Upper lobe of left lung (tissue), 6 donors: ENCODE measurements at places on chromosomes 7 and 10. TPM values are rescaled to one million over a fixed set of nuclear protein-coding genes. Genes with fewer than 3 reads are reported as not detected.

- no peak for DNase-seq
- H3K27me3 ChIP-seq, result no peaks in the 10 kb centered on the region
- H3K4me3 ChIP-seq, result no peak overlapping the region
- peaks cover 4% of the 10 kb centered on the region for H3K4me1 ChIP-seq
Measured at GRCh38 chr7:1170741-1171501, 10.9 kb upstream of the ZFAND2A start.

Gene DRGX
- not detected for total RNA-seq

DNA sequence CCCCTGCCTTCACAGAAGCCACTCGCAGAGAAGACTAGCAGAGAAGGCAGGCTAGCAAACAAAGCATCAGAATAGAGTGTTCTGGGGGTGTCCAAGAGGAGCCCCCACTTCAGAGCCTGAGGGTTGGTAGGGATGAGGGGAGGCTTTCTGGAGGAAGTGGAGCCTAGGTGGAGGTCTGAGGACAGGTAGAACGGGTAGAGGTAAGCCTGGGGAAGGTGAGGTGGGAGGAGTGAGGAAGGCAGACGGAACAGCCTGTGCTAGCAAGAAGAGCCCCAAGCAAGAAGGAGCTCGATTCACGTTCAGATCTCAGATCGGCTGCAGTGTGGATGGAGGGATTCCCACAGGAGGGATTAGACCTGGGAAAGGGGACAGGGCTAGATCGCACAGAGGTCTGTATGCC, 66.0 kb upstream of the DUSP5 start:
- no peaks in the 10 kb centered on the region for H3K27me3 ChIP-seq
- H3K27ac ChIP-seq, result no peak overlapping the region
- H3K36me3 ChIP-seq, result no peaks in the 10 kb centered on the region
- peak; percentile 8 for DNase-seq
- peaks cover 6% of the 10 kb centered on the region for H3K4me1 ChIP-seq

DNA sequence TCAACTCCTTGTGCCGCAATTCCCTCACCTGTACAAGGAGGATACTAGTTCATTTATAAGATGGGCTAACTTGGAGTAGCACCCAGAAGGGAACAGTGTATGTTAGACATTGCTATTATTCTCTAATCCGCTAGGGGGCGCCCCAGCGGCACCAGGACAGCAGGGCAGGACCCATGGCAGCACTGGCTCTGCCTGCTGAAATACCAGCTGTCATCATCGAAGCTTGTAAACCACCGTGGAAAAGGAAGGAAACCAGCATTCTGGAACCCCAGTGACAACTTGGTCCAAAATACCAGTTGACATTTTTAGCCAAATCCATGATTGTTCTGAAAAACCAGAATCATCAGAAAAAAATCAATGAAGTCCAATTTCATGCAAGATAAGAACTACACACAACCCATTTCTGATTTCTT, 134.4 kb downstream of the ITGA8 start:
- no peaks in the 10 kb centered on the region for H3K4me1 ChIP-seq
- no peak overlapping the region for H3K4me3 ChIP-seq
- no peaks in the 10 kb centered on the region for H3K36me3 ChIP-seq
- no peak overlapping the region for H3K27ac ChIP-seq
- H3K27me3 ChIP-seq, result no peaks in the 10 kb centered on the region

- no peaks in the 10 kb centered on the region for H3K27me3 ChIP-seq
- DNase-seq, result no peak
- H3K4me1 ChIP-seq, result no peaks in the 10 kb centered on the region
Measured at GRCh38 chr7:157641866-157642265, 305.1 kb downstream of the DNAJB6 start.

DNA sequence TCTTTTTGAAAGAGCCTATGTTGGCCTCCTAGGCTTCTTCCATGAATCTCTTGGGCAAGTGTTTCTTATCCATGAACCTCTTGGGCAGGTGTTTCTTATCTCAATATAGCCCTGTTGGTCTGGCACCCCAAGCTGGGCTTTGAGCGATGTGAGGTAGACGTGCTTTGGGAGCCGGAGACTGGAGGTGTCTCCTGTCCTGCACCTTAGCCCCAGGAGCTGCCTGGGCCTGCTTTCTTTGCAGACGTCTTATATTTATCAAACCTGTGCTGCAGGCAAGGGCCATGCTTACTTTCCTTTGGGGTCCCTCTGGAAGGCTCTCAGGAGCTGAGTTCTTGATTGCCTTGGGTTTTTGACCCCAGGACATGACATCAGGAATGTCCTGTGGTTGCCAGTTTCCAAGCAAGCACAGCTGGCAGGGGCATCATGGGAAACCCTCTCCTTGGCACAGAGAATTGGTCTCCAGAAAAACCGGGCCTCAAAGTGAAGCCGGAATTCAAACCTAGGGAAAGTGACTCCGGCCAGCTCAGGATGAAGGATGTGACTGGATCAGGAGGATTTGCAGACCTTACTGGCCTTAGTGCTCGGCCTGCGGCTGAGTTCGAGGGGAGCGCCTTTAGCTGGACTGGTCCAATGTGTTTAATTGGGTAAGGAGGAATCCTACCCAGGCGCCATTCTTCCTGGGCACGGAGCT, 2.8 kb downstream of the JAKMIP3 start:
- DNase-seq, result no peak
- H3K36me3 ChIP-seq, result no peaks in the 10 kb centered on the region
- H3K27me3 ChIP-seq, result no peaks in the 10 kb centered on the region
- peaks cover 4% of the 10 kb centered on the region for H3K4me1 ChIP-seq

- H3K4me1 ChIP-seq, result no peaks in the 10 kb centered on the region
- DNase-seq, result no peak
- no peak overlapping the region for H3K4me3 ChIP-seq
- H3K27ac ChIP-seq, result no peak overlapping the region
Measured at GRCh38 chr7:43307522-43307921, 195.1 kb downstream of the HECW1 start.

DNA sequence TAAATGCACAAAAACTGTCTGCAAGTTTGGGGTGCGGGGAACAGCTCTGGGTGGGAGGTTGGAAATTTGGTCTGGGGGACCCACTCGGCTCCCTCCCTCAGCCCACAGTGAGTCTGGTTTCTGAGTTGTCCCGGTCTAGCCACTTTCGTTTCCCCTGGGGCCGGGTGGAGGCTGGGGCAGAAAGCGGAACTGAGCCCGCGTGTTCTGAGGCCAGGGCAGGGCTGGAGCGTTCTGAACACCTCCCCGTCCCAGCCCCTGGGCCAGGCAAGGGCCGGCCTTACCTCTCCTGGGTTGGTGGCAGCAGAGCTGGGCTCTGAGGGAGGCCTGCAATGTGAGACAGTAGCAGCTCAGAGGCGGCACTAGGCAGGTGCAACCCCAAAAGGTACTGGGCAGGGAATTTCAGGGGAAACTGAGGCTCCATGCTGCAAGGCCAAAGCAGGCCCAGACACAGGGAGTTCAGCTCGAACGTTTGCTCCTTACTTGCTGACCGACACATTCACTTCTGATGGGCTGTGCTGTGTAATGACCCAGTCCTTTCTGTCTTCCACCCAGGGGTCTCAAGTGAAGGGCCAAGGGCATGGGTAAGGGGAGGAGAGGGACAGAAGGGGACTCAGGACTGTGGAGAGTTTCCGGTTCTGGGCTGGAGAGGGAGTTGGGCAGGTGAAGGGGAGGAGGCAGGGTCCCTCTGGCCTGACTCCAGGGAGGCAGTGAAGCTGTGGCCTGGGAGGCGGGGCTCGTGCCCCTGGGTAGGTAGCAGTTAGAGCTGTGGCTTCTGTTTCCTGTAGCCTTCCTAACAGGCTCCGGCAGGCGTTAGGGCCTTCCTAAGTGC, 3.0 kb downstream of the IRF5 start:
- H3K36me3 ChIP-seq, result no peaks in the 10 kb centered on the region
- peak overlapping the region; percentile 86 for H3K27ac ChIP-seq
- peak overlapping the region; percentile 58 for H3K4me3 ChIP-seq
- no peaks in the 10 kb centered on the region for H3K27me3 ChIP-seq

DNA sequence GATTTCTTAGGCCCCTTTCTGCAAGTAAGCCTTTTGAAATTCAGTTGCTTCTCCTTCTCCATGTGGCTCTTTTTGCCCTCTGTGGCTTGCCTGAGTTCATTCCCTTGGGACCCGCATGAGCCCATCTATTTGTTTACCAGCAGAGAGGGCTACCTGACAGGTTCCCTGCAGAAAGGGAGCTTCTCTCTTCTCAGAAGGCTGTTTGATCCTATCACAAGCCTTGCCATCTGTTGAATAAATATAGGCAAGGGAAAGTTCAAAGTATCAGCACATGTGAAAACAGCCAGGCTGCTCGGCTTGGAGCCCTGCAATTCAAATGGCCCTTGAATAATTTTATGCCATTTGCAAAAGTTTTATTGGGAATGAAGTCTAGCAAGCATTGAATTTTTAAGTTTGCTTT, 720.2 kb upstream of the FZD8 start:
- H3K27ac ChIP-seq, result no peak overlapping the region
- no peaks in the 10 kb centered on the region for H3K4me1 ChIP-seq
- H3K36me3 ChIP-seq, result no peaks in the 10 kb centered on the region
- no peaks in the 10 kb centered on the region for H3K27me3 ChIP-seq

DNA sequence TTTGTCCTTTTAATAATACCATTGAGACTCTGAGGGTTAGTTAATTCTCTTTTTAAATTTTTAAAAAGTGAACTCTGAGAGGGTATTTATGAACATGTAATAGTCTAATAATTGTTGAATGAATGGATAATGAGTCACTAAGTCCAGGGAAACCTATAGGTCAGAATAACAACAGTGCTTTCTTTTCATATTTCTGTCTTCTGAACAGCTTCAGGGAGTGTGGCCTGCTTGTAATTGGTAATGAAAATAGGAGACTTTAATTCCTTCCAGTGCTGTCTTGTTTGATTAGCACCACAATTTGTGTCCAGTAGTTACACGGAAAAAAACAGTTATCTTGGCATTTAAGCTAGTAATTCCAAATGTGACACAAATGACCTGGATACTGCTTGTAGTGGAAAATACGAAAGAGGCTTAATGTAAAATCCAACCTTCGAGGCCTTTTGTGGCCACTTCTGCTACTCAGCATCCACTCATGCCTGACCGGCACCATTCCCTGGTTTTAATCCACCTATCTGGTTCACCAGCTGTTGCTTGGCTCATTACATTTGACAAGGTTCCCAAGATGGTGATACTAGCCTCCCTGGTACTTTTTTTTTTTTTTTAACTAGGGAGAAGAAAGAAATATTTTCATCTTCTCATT, 149.3 kb upstream of the IMMP2L start:
- no peaks in the 10 kb centered on the region for H3K4me1 ChIP-seq
- no peak overlapping the region for H3K4me3 ChIP-seq
- no peaks in the 10 kb centered on the region for H3K27me3 ChIP-seq
- DNase-seq, result no peak

DNA sequence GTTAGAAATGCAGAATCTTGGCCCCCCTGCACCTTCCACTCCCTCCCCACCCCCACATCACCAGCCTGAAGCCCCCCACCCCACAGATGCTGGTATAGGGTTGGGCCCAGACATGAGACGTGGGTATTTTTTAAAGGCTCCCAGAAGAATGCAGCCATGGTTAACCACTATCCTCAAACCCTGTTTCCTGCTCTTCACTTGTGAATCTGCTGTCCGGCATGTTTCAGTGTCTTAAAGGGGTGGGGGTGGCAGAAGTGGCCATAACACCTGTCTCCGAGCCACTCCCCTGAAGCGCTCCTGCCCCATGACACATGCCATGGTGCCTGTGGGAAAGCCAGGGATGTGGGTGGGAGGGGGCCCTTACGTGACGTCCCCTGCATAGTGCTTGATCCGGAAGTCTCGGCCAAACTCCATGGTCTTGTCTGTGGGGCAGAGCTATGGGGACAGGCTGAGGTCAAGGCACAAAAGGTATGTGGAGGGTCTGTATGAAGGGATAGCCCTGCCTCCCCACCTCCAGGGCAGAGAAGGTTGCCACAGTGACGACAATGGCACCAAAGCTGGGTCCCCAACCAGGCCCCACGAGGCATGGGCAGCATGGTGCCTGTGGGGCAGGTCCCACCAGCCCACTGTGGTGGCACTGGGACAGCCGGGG, 9.6 kb downstream of the MYO1G start:
- H3K27ac ChIP-seq, result no peak overlapping the region
- DNase-seq, result no peak
- H3K36me3 ChIP-seq, result peaks cover 6% of the 10 kb centered on the region
- H3K4me3 ChIP-seq, result no peak overlapping the region

Gene MAPK8
- total RNA-seq, result 61.6 TPM

- peaks cover 48% of the 10 kb centered on the region for H3K4me1 ChIP-seq
- H3K27ac ChIP-seq, result peak overlapping the region; percentile 92
- DNase-seq, result no peak
- peaks cover 30% of the 10 kb centered on the region for H3K36me3 ChIP-seq
- H3K27me3 ChIP-seq, result no peaks in the 10 kb centered on the region
- peak overlapping the region; percentile 69 for H3K4me3 ChIP-seq
Measured at GRCh38 chr10:73744664-73744975, 448 bp downstream of the SEC24C start.

- DNase-seq, result peak; percentile 28
- H3K27ac ChIP-seq, result no peak overlapping the region
- H3K4me3 ChIP-seq, result no peak overlapping the region
- no peaks in the 10 kb centered on the region for H3K4me1 ChIP-seq
Measured at GRCh38 chr7:108135446-108136190, 5.5 kb upstream of the LAMB4 start.

Gene SMKR1
- not detected for total RNA-seq

Gene SH2B2
- 7.4 TPM for total RNA-seq

Gene MSS51
- 8.2 TPM for total RNA-seq

DNA sequence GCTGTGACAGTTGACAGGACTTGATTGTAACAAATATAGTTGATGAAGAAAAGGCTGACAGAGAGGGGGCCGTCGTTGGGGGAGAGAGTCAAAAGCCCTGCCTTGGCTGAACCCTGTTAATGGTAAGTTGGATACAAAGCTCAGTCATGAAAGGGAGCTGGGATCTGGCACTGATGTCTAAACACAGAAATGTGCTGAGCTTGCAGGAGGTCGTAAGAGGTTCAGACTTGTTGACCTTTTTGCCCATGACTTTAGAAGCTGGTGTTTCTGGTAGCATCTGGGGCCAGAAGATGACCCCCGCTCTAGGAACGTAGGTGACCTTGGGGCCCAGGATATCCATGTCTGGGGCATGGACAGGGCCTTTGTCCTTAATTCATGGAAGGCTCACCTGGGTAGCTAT, 294.7 kb downstream of the TCF7L2 start:
- H3K4me1 ChIP-seq, result no peaks in the 10 kb centered on the region
- no peaks in the 10 kb centered on the region for H3K27me3 ChIP-seq
- DNase-seq, result no peak

GRCh38 chr7:154744256-154744860, 258.6 kb downstream of the PAXIP1 start:
- no peaks in the 10 kb centered on the region for H3K27me3 ChIP-seq
- no peak overlapping the region for H3K27ac ChIP-seq
- no peaks in the 10 kb centered on the region for H3K36me3 ChIP-seq
- no peak overlapping the region for H3K4me3 ChIP-seq

DNA sequence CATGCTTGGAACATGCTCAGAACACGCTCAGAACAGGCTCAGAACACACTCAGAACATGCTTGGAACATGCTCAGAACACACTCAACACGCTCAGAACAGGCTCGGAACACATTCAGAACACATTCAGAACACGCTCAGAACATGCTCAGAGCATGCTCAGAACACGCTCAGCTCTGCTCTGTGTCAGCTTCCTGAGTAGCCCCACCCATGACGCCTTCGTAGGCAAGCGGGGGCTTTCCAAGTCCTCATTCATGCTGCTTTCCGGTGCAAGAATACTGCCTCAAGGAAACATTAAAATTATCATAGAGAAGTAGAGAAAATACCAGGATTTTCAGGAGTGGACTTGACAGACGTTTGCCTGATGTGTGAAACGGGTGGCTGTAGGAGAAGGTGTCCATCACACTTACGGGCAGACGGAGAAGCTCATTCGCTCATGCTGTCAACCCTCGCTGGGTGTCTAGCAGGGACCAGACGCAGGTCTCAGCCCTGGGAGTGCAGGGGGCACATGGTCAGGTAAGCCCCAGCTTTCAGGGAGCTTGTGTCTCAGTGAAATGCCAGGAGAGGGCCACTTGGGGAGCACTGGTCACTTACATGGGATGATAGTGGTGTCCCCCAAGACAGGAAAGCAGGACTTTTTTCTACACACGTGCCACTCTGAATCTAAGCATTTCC, 24.7 kb downstream of the EN2 start:
- no peak overlapping the region for H3K4me3 ChIP-seq
- no peaks in the 10 kb centered on the region for H3K36me3 ChIP-seq
- no peaks in the 10 kb centered on the region for H3K27me3 ChIP-seq
- H3K27ac ChIP-seq, result no peak overlapping the region
- DNase-seq, result peak; percentile 16
